ENCODE measurements at places on chromosomes 1 and 21. TPM values are rescaled to one million over a fixed set of nuclear protein-coding genes. Genes with fewer than 3 reads are reported as not detected.
A peak's percentile ranks its signal among the peaks of the same experiment; 100 is the strongest.

Gene TMEM69
- 45.2 TPM for total RNA-seq

Gene MXRA8
- total RNA-seq, result 0.97 TPM

Gene SEMA4A
- total RNA-seq, result 16.1 TPM

Gene RCSD1
- 56.4 TPM for total RNA-seq

Gene SPATA45
- total RNA-seq, result not detected

Gene C8B
- total RNA-seq, result not detected

Gene OLIG2
- total RNA-seq, result not detected

Gene FMO1
- total RNA-seq, result not detected

Gene LDLRAD1
- total RNA-seq, result not detected

Gene HSD3B2
- not detected for total RNA-seq

Gene FCRL1
- 0.74 TPM for total RNA-seq

Gene GPR37L1
- not detected for total RNA-seq

Gene HTR6
- not detected for total RNA-seq

GRCh38 chr1:67468066-67468718 lies 38.0 kb upstream of the SERBP1 start:
- no peak overlapping the region for H3K4me3 ChIP-seq
- no peaks in the 10 kb centered on the region for H3K27me3 ChIP-seq
- DNase-seq, result no peak
- H3K27ac ChIP-seq, result no peak overlapping the region
- H3K36me3 ChIP-seq, result no peaks in the 10 kb centered on the region
- no peaks in the 10 kb centered on the region for H3K4me1 ChIP-seq

DNA sequence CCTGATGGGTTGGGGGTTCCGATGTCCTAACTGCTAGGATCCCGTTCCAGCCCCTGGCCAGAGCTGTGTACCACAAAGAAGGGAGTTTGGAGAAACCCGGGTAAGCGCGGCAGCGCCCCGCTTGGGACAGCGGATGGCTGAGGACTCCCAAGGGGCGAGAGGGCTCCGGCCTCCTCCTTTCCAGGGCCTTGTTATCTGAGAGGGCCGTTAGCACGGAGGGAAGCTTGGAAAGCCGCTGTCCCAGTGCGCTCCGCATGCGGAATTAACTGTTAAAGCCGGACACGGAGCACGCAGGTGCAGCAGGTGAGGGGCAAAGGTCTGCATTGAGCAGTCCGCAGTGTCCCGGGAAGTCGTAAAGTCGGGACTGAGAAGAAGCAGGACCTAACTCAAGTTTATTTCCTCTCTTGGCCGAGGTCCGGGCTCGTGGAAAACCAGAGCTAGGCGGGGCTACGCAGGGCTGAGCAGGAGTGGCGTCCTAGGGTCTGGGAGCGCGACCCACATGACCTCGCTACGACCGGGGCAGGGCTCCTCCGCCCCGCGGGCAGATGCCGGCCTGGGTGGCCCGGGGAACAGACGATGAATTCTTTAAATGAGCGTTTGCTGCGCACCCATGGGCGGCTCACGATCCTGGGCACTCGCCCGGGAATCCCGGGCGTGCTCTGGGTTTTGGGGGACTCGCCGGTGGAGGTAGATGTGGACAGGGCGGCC lies 4.5 kb downstream of the LHX4 start:
- H3K4me1 ChIP-seq, result peaks cover 33% of the 10 kb centered on the region
- H3K4me3 ChIP-seq, result peak overlapping the region; percentile 29
- H3K27me3 ChIP-seq, result peaks cover 92% of the 10 kb centered on the region
- no peaks in the 10 kb centered on the region for H3K36me3 ChIP-seq
- no peak overlapping the region for H3K27ac ChIP-seq

- H3K4me1 ChIP-seq, result no peaks in the 10 kb centered on the region
- H3K36me3 ChIP-seq, result no peaks in the 10 kb centered on the region
- DNase-seq, result no peak
- H3K27ac ChIP-seq, result no peak overlapping the region
- no peak overlapping the region for H3K4me3 ChIP-seq
Observed at GRCh38 chr1:17246971-17247370, 1.9 kb upstream of the PADI3 start.

- H3K4me3 ChIP-seq, result no peak overlapping the region
- DNase-seq, result no peak
Observed at GRCh38 chr1:224928906-224929305, 569 bp upstream of the DNAH14 start.

GRCh38 chr1:51644533-51645197 lies 27.8 kb downstream of the OSBPL9 start:
- no peak overlapping the region for H3K4me3 ChIP-seq
- no peak overlapping the region for H3K27ac ChIP-seq
- H3K36me3 ChIP-seq, result peaks cover 18% of the 10 kb centered on the region
- no peak for DNase-seq
- H3K27me3 ChIP-seq, result no peaks in the 10 kb centered on the region

DNA sequence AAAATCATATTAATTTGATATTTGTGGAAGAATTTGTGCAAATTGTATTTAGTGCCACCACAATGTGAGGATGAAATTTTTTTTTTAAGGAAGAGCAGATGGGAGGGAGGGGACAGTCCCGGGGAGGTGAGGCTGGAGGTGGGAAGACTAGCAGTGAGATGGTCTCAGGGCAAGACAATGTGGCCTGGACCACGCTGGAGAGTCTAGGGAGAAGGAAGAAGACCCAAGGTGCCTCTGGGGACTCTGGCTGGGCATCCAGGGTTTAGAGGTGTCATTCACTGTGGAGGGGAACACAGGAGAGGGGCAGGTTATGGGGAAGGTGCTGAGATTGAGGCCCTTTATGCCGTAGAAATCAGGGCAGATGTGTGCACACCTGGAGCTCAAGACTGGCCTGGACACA lies 10.3 kb upstream of the THEMIS2 start:
- H3K27ac ChIP-seq, result no peak overlapping the region
- peaks cover 25% of the 10 kb centered on the region for H3K4me1 ChIP-seq
- H3K4me3 ChIP-seq, result no peak overlapping the region

DNA sequence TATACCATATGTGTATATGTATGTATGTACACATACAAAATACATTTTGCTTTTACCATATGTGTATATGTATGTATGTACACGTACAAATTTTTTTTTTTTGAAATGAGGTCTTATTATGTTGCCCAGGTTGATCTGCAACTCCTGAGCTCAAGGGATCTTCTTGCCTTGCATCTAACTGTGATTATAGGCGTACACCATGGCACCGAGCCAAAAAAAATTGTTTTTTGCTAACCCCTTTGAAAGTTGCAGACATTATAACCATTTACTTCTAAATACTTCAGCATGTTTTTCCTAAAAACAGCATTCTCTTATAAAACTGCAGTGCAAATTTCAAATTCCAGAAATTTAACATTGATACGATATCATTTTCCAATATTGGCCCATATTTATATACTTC lies 147.0 kb downstream of the POU2F1 start:
- H3K4me3 ChIP-seq, result no peak overlapping the region
- no peak for DNase-seq
- H3K27me3 ChIP-seq, result no peaks in the 10 kb centered on the region
- no peaks in the 10 kb centered on the region for H3K4me1 ChIP-seq

GRCh38 chr1:30856260-30856790 lies 52.2 kb downstream of the SDC3 start:
- no peak overlapping the region for H3K4me3 ChIP-seq
- no peaks in the 10 kb centered on the region for H3K36me3 ChIP-seq
- DNase-seq, result no peak
- peaks cover 8% of the 10 kb centered on the region for H3K27me3 ChIP-seq

DNA sequence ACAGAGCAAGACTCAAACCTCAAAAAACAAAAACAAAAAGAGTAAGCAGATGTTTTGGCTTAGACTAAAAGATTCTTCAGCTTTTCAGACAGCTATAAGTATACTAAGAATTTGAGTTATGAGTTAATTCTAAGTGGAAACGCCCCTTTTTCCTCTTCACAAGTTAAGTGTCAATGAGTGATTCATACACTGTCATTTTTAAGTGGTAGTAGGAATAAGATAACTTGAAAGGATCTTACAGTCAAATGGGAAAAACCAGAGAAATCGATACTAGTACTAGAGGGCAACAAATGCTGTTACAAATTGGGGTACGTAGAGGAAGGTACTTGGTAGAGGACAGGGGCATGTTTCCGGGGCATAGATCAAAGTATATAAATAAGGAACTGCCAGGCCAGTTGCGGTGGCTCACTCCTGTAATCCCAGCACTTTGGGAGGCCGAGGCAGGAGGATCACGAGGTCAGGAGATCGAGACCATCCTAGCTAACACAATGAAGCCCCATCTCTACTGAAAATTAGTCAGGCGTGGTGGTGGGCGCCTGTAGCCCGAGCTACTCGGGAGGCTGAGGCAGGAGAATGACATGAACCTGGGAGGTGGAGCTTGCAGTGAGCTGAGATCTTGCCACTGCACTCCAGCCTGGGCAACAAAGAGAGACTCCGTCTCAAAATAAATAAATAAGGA lies 7.4 kb downstream of the H3-3A start:
- H3K27me3 ChIP-seq, result no peaks in the 10 kb centered on the region
- DNase-seq, result no peak
- H3K36me3 ChIP-seq, result peaks cover 50% of the 10 kb centered on the region
- peak overlapping the region; percentile 11 for H3K4me3 ChIP-seq
- peaks cover 62% of the 10 kb centered on the region for H3K4me1 ChIP-seq

GRCh38 chr1:66575739-66576138 lies 41.8 kb downstream of the SGIP1 start:
- no peak for DNase-seq
- H3K36me3 ChIP-seq, result no peaks in the 10 kb centered on the region
- H3K4me1 ChIP-seq, result no peaks in the 10 kb centered on the region
- peaks cover 7% of the 10 kb centered on the region for H3K27me3 ChIP-seq
- H3K27ac ChIP-seq, result no peak overlapping the region

GRCh38 chr1:28718586-28719331 lies 18.0 kb upstream of the YTHDF2 start:
- DNase-seq, result no peak
- no peaks in the 10 kb centered on the region for H3K4me1 ChIP-seq
- no peaks in the 10 kb centered on the region for H3K27me3 ChIP-seq

GRCh38 chr1:55654171-55654570 lies 439.0 kb upstream of the USP24 start:
- H3K4me3 ChIP-seq, result no peak overlapping the region
- H3K27me3 ChIP-seq, result peaks cover 5% of the 10 kb centered on the region
- H3K36me3 ChIP-seq, result no peaks in the 10 kb centered on the region
- DNase-seq, result no peak

- peak; percentile 76 for DNase-seq
- no peak overlapping the region for H3K4me3 ChIP-seq
- peaks cover 30% of the 10 kb centered on the region for H3K4me1 ChIP-seq
- H3K27ac ChIP-seq, result peak overlapping the region; percentile 73
- peaks cover 3% of the 10 kb centered on the region for H3K27me3 ChIP-seq
- H3K36me3 ChIP-seq, result no peaks in the 10 kb centered on the region
Observed at GRCh38 chr21:46052703-46053651, 44.9 kb upstream of the COL6A2 start.

GRCh38 chr1:247530785-247531184 lies 5.5 kb downstream of the OR2C3 start:
- peaks cover 10% of the 10 kb centered on the region for H3K4me1 ChIP-seq
- DNase-seq, result no peak
- H3K36me3 ChIP-seq, result no peaks in the 10 kb centered on the region
- H3K4me3 ChIP-seq, result no peak overlapping the region
- no peak overlapping the region for H3K27ac ChIP-seq
- peaks cover 28% of the 10 kb centered on the region for H3K27me3 ChIP-seq

DNA sequence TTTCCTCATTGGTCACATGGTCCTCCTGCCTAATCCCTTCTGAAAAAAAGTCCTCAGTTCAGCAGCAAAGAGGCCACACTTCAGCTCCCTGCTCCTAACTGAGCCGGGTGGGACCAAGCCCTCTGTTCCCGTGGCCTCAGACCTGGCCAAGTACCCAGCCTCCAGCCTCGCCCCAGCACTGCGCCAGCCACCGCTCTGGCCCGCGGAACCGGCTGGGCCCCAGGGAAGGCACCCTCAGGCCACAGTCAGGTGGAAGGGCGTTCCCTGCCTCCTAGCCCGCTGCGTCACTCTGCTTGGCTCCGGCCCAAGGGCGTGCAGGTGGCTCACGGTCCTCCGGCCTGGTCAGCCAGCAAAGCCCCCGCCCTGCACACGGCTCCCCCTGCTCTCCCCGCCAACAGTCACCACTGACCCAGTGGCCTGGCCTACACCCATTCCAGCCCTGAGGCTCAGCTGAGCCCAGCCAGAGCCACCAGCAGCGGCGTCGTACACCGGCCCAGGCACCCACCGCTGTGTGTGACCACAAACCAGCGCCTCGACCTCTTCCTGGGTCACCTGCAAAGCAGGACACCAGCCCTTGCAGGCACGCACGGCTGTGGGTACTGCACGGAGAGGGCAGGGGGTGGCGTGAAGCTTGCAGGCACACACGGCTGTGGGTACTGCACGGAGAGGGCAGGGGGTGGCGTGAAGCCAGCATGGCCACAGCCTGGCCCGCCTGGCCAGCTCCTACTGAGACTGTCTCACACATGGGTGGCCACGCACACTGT lies 19.4 kb downstream of the NADK start:
- DNase-seq, result no peak
- no peaks in the 10 kb centered on the region for H3K27me3 ChIP-seq
- H3K4me3 ChIP-seq, result no peak overlapping the region
- H3K4me1 ChIP-seq, result no peaks in the 10 kb centered on the region
- H3K36me3 ChIP-seq, result peaks cover 8% of the 10 kb centered on the region

- H3K27me3 ChIP-seq, result no peaks in the 10 kb centered on the region
- DNase-seq, result no peak
- no peak overlapping the region for H3K4me3 ChIP-seq
- H3K36me3 ChIP-seq, result no peaks in the 10 kb centered on the region
Observed at GRCh38 chr1:233744779-233745513, 131.0 kb downstream of the KCNK1 start.

- DNase-seq, result no peak
- H3K4me1 ChIP-seq, result peaks cover 6% of the 10 kb centered on the region
- no peak overlapping the region for H3K4me3 ChIP-seq
- H3K27ac ChIP-seq, result no peak overlapping the region
- H3K27me3 ChIP-seq, result no peaks in the 10 kb centered on the region
- no peaks in the 10 kb centered on the region for H3K36me3 ChIP-seq
Observed at GRCh38 chr1:2638466-2639115, 5.8 kb upstream of the MMEL1 start.

- DNase-seq, result no peak
- H3K4me1 ChIP-seq, result no peaks in the 10 kb centered on the region
- no peak overlapping the region for H3K27ac ChIP-seq
- no peaks in the 10 kb centered on the region for H3K36me3 ChIP-seq
- H3K4me3 ChIP-seq, result no peak overlapping the region
- no peaks in the 10 kb centered on the region for H3K27me3 ChIP-seq
Observed at GRCh38 chr1:208198236-208198635, 45.9 kb downstream of the PLXNA2 start.

GRCh38 chr1:203381151-203381751 lies 30.3 kb upstream of the FMOD start:
- DNase-seq, result no peak
- H3K27ac ChIP-seq, result no peak overlapping the region
- peaks cover 13% of the 10 kb centered on the region for H3K27me3 ChIP-seq
- no peaks in the 10 kb centered on the region for H3K36me3 ChIP-seq
- H3K4me3 ChIP-seq, result no peak overlapping the region
- H3K4me1 ChIP-seq, result peaks cover 5% of the 10 kb centered on the region

DNA sequence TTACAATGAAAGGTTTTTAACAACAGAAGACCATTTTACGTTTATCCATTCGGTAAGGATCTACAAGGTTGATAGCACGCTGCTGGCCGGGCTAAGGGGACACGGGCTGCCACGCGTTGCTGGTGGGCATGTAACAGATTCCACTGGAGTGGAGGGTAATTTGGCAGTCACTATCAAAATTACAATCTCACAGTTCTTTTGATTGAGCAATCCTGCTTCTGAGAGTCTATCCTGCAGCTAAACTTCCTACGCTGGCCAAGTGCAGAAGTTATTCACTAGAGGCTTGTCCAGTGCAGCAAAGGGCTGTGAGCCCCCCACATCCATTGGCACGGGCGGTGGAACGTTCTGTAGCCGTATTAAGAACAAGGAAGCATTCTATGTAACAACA lies 61.8 kb downstream of the DISP3 start:
- no peak overlapping the region for H3K4me3 ChIP-seq
- H3K27ac ChIP-seq, result no peak overlapping the region
- H3K36me3 ChIP-seq, result no peaks in the 10 kb centered on the region
- no peaks in the 10 kb centered on the region for H3K27me3 ChIP-seq
- H3K4me1 ChIP-seq, result no peaks in the 10 kb centered on the region
